Calu3 (cell line): ENCODE measurements at places on chromosomes 3 and 15. TPM values are rescaled to one million over a fixed set of nuclear protein-coding genes. Genes with fewer than 3 reads are reported as not detected.
A peak's percentile ranks its signal among the peaks of the same experiment; 100 is the strongest.

TBC1D2B gene
- total RNA-seq = 50.0 and 52.8 TPM in 2 replicates

TMEM42 gene
- 12.3 TPM in 2 replicates for total RNA-seq

FEZF2 gene
- not detected in 2 replicates for total RNA-seq

RLBP1 gene
- not detected in 2 replicates for total RNA-seq

MORC1 gene
- total RNA-seq = not detected in 2 replicates

SST gene
- total RNA-seq = not detected in 2 replicates

INTS14 gene
- total RNA-seq = 50.1 and 55.6 TPM in 2 replicates

GASK1A gene
- 1.6 and 2.3 TPM in 2 replicates for total RNA-seq

- no peak overlapping the region for H3K27ac ChIP-seq
- H3K4me3 ChIP-seq = no peak overlapping the region
- no peaks in the 10 kb centered on the region for H3K27me3 ChIP-seq
- no peak for DNase-seq
- H3K36me3 ChIP-seq = no peaks in the 10 kb centered on the region
These were observed 278.2 kb downstream of the CTNNB1 start for GRCh38 chr3:41477399-41478014.

DNA sequence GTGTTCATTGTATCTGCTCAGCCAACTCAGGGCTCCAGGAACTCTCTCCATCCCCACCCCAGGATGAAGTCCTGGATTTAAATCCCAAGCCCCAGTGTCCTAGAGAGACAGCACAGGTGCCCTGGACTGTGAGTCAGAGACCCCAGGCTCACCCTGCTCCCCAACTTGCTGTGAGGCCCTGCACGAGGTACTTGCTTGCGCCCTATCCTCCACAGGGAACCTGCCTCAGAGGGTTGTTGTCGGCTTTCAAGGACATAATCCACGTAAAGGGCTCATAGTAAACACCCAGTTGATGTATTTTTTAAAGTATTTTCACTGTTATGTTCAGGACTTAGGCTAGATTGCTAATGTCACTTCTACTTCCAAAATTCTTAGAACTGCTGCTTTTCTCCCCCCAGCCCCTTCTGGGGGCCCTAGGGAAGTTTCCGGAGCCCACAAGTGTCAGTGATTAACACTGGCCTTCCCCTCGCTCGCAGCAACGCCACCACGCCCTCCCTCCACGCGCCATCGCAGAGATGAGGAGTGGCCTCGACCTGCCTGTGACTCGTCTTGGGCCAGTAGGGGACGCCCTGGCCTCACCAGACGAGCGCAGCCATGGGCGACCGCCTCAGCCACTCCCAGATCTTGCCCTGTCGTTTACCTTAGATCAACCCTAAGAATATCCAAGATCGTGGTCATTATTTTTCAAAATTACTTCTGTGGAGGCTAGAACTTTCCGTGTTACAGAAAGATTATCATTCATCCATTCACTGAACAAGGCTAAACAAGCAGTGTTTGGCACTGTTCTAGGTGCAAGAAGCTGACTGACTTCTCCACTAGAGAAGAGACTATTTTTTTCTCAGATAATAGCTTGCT is 6.0 kb upstream of the SRP14 start:
- no peaks in the 10 kb centered on the region for H3K27me3 ChIP-seq
- peaks cover 1% of the 10 kb centered on the region for H3K36me3 ChIP-seq
- peak; percentile 82 for DNase-seq
- H3K4me1 ChIP-seq = peaks cover 10% of the 10 kb centered on the region
- no peak overlapping the region for H3K27ac ChIP-seq

GRCh38 chr15:81398910-81399551 is 25.0 kb upstream of the TMC3 start:
- peaks cover 41% of the 10 kb centered on the region for H3K27me3 ChIP-seq
- no peak overlapping the region for H3K4me3 ChIP-seq
- DNase-seq = no peak
- H3K27ac ChIP-seq = no peak overlapping the region
- no peaks in the 10 kb centered on the region for H3K4me1 ChIP-seq
- no peaks in the 10 kb centered on the region for H3K36me3 ChIP-seq

DNA sequence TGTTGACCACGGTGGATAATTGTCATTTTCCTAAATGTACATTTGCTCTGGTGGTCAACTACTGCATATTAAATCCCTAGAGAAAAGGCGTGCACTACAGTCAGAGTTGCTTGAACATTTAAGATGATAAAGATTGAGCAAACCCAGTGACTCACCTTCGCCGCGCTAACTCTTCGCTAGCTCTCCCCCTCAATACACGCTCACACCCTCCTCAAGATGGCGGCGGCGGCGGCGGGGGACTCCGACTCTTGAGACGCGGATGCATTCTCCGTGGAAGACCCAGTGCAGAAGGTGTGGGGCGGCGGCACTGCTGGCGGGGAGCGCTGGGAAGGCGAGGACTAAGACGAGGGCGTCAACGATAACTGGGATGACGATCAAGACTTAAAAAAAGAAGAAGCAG is 79.8 kb upstream of the PFN2 start:
- H3K27ac ChIP-seq = no peak overlapping the region
- H3K27me3 ChIP-seq = peaks cover 65% of the 10 kb centered on the region
- no peaks in the 10 kb centered on the region for H3K4me1 ChIP-seq

GRCh38 chr3:43764471-43764870 is 73.7 kb downstream of the ABHD5 start:
- H3K4me3 ChIP-seq = no peak overlapping the region
- peaks cover 35% of the 10 kb centered on the region for H3K4me1 ChIP-seq
- no peaks in the 10 kb centered on the region for H3K27me3 ChIP-seq

GRCh38 chr15:90751300-90751825 is 34.2 kb downstream of the BLM start:
- no peaks in the 10 kb centered on the region for H3K36me3 ChIP-seq
- no peaks in the 10 kb centered on the region for H3K4me1 ChIP-seq
- no peaks in the 10 kb centered on the region for H3K27me3 ChIP-seq
- DNase-seq = no peak

DNA sequence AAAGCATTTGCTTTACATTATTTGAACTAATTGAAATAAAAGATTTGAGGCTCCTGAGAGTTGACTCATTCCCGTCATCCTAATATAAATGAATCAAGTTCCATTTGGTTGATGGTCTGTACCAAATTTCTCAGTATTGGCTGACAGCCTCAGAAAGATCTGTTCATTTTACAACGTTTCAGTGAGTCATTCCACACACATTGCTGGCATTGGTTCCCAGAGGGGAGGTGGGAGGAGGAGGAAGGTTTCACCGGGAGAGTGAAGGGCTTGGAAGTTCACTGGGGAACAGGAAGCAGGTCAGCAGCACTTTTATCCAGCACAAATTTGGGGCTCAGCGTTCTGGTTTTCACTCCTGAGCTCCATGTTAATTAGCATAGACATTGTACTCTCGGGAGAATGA is 176.7 kb upstream of the CADPS start:
- H3K4me1 ChIP-seq = peaks cover 34% of the 10 kb centered on the region
- H3K27ac ChIP-seq = peak overlapping the region; percentile 62
- no peaks in the 10 kb centered on the region for H3K27me3 ChIP-seq
- DNase-seq = peak; percentile 56
- no peaks in the 10 kb centered on the region for H3K36me3 ChIP-seq

GRCh38 chr3:53731934-53732624 is 114.1 kb downstream of the CHDH start:
- DNase-seq = no peak
- H3K27me3 ChIP-seq = no peaks in the 10 kb centered on the region
- no peak overlapping the region for H3K27ac ChIP-seq
- H3K4me1 ChIP-seq = no peaks in the 10 kb centered on the region
- peaks cover 6% of the 10 kb centered on the region for H3K36me3 ChIP-seq

GRCh38 chr3:168693870-168694269 is 598.1 kb upstream of the GOLIM4 start:
- no peaks in the 10 kb centered on the region for H3K36me3 ChIP-seq
- no peak overlapping the region for H3K4me3 ChIP-seq
- peaks cover 30% of the 10 kb centered on the region for H3K4me1 ChIP-seq

DNA sequence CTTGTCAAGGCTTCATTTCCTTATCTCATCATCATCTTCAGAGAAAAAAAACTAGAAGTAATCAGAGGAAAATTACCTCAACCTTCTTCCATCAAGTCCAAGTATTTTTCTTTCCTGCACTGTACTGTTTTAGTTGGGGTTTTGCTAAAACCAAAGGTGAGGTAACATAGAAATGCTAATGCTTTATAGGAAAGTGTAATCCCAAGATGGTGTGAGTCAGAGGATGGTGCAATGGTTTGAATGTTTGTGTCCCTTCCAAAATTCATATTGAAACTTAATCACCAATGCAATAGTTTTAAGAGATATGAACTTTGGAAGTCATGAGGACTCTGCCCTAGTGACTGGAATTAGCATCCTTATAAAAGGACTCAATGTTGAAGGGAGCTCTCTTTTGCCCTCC is 79.5 kb downstream of the KBTBD8 start:
- no peaks in the 10 kb centered on the region for H3K36me3 ChIP-seq
- no peak for DNase-seq
- no peak overlapping the region for H3K27ac ChIP-seq

DNA sequence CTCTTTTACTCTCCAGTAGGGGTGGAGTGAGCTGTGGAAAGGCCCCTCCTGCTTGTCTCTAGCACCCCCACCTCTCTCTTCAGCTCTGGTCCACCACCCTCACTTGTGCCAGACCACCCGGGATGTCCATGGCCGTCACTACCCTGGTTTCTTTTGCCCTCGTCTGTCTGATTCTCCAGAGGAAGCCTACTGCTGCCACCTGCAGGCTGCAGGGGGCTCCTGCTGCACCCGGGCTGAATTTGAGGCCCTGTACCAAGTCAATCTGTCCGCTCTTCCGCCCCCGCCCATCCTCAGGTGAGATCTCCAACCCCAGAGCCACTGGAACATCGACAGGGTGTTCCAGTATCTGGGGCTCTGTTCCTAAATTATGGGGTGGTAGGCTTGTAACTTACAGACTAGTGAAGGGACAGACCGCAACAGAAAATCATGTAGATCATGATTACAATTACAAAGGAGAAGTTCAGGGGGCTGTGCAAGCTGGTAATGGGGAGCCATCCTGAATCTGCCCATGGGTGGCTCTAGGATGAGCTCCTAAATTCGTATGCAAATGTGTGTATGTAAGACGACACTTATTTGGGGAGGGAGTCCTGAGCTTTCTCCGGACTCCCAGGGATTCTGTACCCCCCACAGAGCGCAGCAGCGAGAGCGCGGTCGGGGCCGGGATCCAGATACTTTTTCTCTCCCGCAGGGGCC is 683 bp upstream of the UNC45A start:
- H3K4me3 ChIP-seq = peak overlapping the region; percentile 94
- H3K36me3 ChIP-seq = peaks cover 76% of the 10 kb centered on the region
- H3K27ac ChIP-seq = peak overlapping the region; percentile 36
- H3K4me1 ChIP-seq = peaks cover 56% of the 10 kb centered on the region
- DNase-seq = peak; percentile 95

- no peak overlapping the region for H3K4me3 ChIP-seq
- no peaks in the 10 kb centered on the region for H3K36me3 ChIP-seq
- DNase-seq = no peak
- no peaks in the 10 kb centered on the region for H3K4me1 ChIP-seq
- H3K27me3 ChIP-seq = no peaks in the 10 kb centered on the region
- no peak overlapping the region for H3K27ac ChIP-seq
These were observed 18.0 kb downstream of the MTMR10 start for GRCh38 chr15:30973379-30973778.

DNA sequence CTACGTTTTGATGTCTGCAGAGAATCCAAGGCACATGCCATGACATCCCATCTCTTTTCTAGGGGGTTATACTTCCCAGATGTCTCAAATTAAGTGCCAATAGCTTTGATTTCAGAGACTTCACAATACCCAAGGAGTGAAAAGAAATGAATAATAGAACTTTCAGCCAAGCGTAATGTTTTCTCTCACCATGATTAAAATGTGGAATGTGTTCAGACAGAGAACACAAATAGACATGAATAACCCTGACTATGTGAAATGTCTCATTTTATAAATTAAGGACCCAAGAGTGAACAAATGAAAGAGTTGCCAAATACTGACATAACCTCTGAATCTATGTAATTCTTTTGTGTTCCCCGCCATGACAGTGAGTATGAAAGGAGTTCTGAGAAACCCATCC is 123.6 kb upstream of the GAP43 start:
- H3K4me1 ChIP-seq = no peaks in the 10 kb centered on the region
- no peak overlapping the region for H3K27ac ChIP-seq

DNA sequence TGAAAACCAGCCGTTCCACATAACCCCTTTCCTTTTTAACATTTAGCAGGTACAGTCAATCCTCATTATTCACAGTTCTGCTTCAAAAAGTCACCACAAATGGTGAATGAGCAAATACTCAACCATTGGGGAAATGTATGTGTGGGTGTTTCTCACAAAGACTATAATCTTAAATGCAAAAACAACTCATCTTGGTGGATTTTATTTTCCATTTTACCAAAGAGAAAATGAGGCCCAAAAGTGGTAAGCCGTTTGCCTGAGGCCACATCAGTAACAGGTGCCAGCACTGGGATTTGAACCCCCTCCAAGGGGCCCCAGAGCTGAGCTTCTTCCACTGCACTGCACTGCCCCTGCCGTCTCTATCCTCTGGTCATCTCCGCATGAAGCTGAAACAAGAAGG is 208.8 kb downstream of the OSBPL10 start:
- peaks cover 9% of the 10 kb centered on the region for H3K36me3 ChIP-seq
- H3K27ac ChIP-seq = no peak overlapping the region
- peaks cover 8% of the 10 kb centered on the region for H3K4me1 ChIP-seq

DNA sequence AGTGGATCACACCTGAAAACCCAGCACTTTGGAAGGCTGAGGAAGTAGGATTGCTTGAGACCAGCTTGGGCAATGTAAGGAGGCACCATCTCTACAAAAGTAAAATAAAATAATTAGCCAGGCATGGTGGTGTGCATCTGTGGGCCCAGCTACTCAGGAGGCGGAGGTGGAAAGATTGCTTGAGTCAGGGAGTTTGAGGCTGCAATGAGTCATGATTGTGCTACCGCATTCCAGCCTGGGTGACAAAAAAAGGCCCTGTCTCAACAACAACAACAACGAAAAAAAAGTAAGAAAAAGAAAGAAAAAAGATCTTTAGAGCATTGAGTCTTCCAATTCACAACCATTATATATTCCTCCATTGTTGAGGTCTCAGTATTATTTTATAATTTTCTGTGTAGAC is 192.4 kb upstream of the DPH6 start:
- no peaks in the 10 kb centered on the region for H3K36me3 ChIP-seq
- peak; percentile 21 for DNase-seq
- peaks cover 7% of the 10 kb centered on the region for H3K4me1 ChIP-seq
- H3K27me3 ChIP-seq = no peaks in the 10 kb centered on the region
- no peak overlapping the region for H3K4me3 ChIP-seq
- no peak overlapping the region for H3K27ac ChIP-seq

DNA sequence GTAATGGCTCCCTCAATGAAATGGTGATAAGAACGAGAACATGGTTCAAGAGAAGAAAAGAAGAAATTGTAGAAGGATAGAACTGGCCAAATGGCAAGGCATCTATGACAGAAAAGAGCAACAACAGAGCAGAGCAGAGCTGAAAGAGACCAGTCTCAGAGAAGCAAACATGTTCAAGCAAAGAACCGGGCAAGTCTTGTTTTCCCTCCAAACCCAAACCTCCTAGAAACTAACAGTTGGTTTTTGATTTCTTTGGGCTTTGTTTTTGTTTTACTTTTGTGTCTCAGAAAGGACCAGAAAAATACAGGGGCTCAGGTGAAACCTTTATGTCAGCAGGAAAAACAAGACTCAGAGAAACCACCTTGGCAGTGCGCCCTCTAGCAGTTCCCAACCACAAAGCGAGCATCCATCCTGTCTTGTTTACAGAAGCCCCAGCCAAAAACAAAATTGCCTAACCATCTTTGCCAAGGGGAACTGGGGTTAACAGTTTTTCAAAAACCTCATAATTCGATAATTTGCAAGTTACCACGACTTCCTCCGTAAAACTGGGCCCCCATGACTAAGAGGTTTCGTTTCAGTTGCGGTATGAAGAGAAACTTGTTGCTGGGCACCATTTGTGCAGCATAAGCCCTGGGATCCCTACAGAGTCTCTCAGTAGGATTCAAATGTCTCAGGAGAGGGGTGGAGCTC is 159.2 kb upstream of the SLC24A5 start:
- no peak for DNase-seq
- no peaks in the 10 kb centered on the region for H3K27me3 ChIP-seq
- no peaks in the 10 kb centered on the region for H3K36me3 ChIP-seq
- no peak overlapping the region for H3K4me3 ChIP-seq
- no peak overlapping the region for H3K27ac ChIP-seq
